Stimulated activated CD4-positive, alpha-beta T cell treated with anti-CD3 and anti-CD28 coated beads, Interleukin-12 subunit alpha, Interleukin-12 subunit beta, amount 100 ng/mL, for 24 hours (primary cell): ENCODE measurements at places on chromosomes 4 and X.

- DNase-seq: no peak
Observed at GRCh38 chr4:51963841-51964517, 56.2 kb downstream of the LRRC66 start.

GRCh38 chrX:111779582-111779981, 96.4 kb upstream of the TRPC5OS start:
- no peak for DNase-seq

GRCh38 chr4:185201977-185202962, 1.5 kb downstream of the CFAP97 start:
- DNase-seq: no peak

- DNase-seq: no peak
Observed at GRCh38 chrX:68416592-68416991, 16.7 kb downstream of the OPHN1 start.

- no peak for DNase-seq
Observed at GRCh38 chr4:103150677-103151076, 47.5 kb downstream of the CENPE start.

- DNase-seq: no peak
Observed at GRCh38 chrX:23478056-23478455, 143.4 kb downstream of the PTCHD1 start.

- DNase-seq: no peak
Observed at GRCh38 chrX:71612256-71612655, 6.1 kb downstream of the CXCR3 start.

- DNase-seq: no peak
Observed at GRCh38 chr4:68256284-68256683, 10.8 kb upstream of the TMPRSS11B start.

DNA sequence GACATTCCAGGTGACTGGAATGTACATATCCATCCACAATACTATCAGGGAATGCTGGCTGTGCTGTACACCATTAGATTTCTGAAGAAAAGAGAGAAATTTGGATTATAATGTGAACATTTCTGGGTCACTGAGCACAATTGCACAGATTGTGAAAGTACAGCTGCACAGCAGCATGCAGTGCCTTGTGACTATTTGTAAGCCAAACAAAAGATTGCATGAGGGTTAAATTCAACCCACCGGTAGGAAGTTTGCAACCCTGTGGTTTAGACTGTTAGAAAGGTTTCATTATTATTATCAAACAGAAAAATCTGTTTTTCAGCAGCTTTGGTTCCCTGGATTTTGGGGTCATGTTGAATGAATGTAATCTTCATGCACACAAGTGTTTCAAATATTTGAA, 24.5 kb downstream of the DDIT4L start:
- no peak for DNase-seq

GRCh38 chrX:139093201-139093600, 381.7 kb upstream of the FGF13 start:
- DNase-seq: no peak

- no peak for DNase-seq
Observed at GRCh38 chr4:7371210-7371941, 63.4 kb downstream of the PSAPL1 start.

DNA sequence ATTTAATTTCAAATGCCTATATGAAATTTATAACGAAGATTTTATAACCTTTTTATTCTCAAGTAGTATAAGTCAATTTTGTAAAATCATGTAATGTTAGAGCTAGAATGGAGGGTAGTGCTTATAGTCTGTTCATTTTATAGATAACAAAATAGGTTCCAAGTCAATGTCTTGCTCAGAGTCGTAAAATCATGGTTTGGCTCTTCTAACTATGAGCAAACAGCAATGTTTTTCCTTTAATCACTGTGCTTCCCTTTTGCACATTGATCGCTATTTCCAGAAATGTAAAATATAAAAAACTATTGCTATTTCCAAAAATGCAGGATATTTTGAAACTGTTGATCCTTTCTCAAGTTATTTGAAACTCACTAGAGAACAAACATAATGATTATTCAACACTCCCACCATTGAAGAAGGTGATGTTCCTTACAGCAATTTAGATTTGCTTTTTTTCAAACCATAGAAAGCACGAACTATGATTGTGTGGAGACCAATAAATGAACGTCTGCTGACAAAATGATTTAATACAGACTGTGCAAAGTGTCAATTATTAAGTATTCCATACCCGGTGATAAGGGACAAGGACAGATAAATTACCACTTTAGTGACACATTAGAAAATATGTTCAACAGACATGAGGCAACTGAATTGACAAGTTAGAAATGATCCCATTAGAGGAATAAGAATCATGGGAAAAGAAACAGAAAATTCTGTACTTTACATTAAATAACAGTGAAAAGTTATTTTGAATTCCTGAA, 412.1 kb upstream of the TECRL start:
- DNase-seq: no peak

- DNase-seq: no peak
Observed at GRCh38 chr4:83563998-83564397, 28.1 kb downstream of the GPAT3 start.

DNA sequence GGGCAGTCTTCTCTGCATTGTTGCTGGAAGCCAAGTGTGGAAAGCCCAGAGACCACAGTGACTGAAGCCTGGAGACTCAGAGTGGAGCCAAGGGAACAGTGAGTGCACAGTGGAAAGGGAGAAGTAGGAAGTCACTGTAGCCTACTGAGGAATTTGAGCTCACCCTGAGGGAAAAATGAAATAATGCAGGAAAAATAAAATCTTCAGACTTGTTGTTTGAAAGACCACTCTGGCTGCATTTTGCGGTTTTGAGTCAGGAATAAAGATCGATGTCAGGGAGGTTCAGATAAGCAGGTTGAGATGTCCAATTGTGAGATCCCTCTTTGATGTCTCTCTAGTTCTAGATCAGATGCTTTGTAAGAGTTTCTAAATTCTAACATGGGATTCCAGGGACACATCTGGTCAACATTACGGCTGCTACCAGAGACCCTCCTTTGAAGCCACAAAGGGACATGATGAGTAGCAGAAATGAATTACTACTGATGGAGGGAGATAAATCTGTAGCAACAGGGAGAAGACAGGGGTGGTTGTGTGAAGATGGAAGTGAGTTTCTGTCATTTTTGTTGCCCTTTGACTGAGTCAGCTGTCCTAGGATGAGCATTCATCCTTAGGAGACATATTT, 8.4 kb downstream of the ADH4 start:
- no peak for DNase-seq

DNA sequence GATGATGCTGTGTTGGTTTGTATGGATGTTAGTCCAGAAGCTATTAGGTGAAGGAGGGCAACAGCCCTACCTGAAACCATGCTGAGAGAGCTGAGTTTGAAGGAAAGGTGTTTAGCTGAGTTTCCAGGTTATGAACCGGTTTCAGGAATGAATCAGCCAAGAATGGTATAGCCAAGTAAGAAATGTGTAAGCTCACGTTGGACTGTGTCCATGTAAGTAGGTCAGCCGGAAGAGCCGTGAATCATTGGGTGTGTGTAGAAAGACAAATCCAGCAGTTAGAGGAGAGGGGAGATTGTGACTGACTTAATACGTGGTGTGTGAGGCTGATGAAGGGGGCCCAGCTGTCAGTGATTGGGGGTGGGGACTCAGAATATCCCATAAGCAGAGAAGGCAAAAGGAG, 77.2 kb upstream of the SPIN4 start:
- DNase-seq: no peak

DNA sequence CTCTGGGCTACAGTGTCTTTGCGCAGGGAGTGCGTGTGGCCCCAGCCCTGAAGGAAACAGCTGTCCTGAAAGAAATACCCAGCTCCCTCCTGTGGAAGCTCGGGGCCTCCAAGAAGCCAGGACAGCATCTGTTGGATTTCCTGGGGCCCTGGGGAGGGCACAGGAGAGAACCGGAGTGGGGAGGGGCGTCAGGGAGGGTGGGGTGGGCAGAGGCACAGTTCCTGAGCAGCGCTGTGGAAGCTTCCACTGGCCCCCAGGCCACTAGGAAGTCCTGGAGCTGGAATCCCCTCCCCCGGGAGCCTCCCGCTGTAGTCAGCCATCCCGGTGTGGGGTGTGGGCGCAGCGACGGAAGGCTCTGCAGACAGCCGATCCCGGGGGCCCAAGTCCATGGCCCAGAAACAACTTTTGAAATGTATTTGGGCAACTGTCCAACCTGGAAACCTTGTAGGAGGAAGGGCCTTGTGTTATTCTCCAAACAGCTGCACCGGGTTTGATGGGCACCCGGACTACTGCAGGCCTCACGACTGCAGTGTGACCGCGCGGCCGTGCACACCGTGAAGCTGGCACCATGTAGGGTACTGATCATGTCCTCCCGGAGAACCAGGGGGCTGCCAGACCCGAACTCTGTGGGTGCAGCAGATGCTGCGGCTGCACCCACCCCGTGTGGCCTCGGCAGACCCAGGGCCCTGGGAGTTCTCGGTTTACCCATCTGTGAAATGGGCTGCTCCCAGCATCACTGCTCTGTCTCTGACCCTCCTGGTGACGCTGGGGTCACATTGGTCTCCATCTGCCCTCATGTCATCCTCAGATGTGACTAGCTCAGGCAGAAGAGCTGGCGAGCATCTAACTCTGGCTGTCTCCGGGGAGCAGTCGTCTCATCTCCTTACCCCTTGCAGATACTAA, 68.5 kb upstream of the HMX1 start:
- DNase-seq: no peak

DNA sequence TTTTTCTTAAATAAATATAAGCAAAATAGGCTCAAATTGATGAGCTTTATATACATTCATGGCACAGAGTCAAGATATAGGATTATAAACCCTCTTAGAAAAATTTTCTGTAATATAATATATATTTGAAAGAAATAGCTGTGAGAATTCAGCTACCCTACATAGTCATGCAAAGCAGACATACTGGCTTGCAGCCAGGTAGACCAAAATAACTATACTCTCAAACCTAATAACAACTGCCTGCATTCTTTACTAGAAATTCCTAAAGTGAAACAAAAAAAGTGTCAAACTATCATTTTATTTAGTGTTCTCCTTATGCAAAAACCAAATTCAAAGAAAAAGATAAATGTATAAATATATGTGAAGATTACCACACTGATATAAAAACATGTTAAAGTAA, 1390.2 kb downstream of the C4orf33 start:
- DNase-seq: no peak

GRCh38 chrX:97790850-97791249, 907.1 kb downstream of the RPA4 start:
- DNase-seq: no peak

DNA sequence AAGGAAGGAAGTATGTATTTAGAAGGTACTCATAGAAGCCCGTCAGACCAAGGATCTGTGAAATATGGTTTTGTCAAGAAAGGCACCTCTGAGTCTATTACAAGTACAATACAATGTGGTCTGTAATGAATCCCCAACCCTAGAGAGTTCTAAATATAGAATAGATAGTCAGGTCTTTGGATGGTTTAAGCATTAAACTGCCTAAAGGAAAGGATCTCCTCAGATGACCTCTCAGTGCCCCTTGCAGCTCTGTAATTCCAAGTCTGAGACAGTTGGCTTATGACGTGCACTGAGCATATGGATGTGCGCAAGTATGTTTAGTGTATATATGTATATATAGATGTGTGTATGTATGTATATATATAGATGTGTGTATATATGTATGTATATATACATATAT, 62.0 kb downstream of the CCSER1 start:
- DNase-seq: no peak
